ENCODE measurements at places on chromosomes 12 and 14. TPM values are rescaled to one million over a fixed set of nuclear protein-coding genes. Genes with fewer than 3 reads are reported as not detected.

DNA sequence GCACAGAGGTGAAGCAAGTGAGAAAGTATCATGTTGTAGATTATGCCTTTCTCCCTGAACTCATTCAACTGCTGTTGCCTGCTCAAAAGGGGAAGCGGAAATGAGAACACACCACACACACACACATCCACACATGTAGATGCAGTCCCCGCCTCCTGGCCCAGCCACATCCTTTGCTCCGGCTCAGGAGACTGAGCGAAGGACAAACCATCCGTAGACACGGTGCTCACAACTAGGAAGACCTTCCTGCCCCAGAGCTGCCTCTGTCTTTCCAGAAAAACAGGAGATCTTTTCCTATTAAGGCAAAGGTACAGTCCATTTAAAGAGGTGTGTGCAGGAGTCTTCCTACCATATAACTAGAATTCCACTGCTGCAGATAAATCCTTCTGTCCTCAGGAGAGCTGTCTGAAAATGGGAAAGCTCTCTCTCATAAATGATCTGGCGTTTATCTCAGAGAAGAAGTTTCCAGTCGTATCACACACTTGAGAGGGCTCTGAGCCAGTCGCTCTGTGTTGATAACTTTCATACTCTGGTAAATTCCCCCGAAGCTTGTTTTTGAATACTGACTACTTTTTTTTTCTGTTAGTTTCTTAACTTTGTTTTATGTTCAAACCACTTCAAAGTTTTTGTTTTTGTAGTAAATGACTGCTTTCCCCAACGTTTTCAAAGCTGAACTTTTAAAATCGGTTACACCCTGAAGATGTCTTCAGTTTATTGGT is at the start of gene TESPA1:
TSS of gene TESPA1 (minus strand) at position 105 of the 719 bp plus-strand sequence. CDS start 10,200 bp downstream, outside the sequence.
- no peaks in the 10 kb centered on the region for H3K27me3 ChIP-seq
- peak; percentile 31 for DNase-seq
- H3K4me3 ChIP-seq = no peak within 1 kb of the TSS
- H3K27ac ChIP-seq = peak within 1 kb of the TSS; percentile 50
- no peaks in the 10 kb centered on the region for H3K4me1 ChIP-seq

GRCh38 chr12:59494617-59495016 is 101.2 kb upstream of the SLC16A7 start:
- H3K4me1 ChIP-seq = no peaks in the 10 kb centered on the region
- no peak for DNase-seq
- H3K36me3 ChIP-seq = no peaks in the 10 kb centered on the region
- no peak overlapping the region for H3K27ac ChIP-seq
- no peaks in the 10 kb centered on the region for H3K27me3 ChIP-seq
- no peak overlapping the region for H3K4me3 ChIP-seq

- no peak for DNase-seq
- no peak overlapping the region for H3K4me3 ChIP-seq
- H3K27ac ChIP-seq = no peak overlapping the region
- H3K36me3 ChIP-seq = no peaks in the 10 kb centered on the region
- H3K4me1 ChIP-seq = no peaks in the 10 kb centered on the region
Measured at GRCh38 chr12:131279281-131279921, 325.7 kb downstream of the ADGRD1 start.

GRCh38 chr12:41627476-41627875 is 439.4 kb downstream of the PDZRN4 start:
- H3K4me1 ChIP-seq = no peaks in the 10 kb centered on the region
- no peak overlapping the region for H3K4me3 ChIP-seq
- no peaks in the 10 kb centered on the region for H3K27me3 ChIP-seq
- H3K36me3 ChIP-seq = no peaks in the 10 kb centered on the region
- H3K27ac ChIP-seq = no peak overlapping the region

Gene ASCL1
- total RNA-seq = not detected

DNA sequence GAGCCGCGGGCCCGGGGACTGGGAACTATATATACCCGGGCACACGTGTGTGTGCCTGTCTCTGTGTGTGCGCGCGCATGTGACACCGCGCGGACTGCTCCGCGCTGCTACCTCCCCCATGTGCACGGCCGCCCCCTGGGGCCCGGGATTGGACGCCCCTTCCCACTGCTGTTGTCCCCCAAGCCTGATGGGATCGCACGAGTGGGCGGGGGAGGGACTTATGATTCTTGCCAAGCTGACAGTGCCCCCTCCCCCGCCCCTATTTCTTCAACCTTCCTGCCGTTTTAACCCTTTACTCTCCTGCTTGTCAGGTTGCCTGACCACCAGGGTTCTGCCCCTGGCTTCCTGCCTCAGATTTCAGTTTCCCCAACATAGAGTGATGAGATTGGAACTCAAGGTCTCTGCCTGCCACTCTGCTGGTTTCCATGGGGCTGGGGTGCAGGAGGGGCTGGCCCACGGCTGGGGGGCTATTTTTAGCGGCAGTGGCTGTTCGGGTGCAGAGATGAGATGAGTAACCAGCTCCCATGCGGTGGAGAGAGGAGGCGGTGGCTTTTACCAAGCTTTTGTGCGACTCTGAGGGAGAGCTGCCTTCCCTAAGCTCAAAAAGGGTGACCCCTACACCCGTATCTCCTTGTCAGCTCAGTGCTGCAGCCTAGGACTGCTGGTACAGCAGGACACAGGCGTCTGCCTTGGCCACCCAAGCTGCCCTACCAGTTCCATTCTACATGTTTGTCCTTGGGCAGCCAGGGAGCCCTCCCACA is at the start of gene DDN:
TSS of gene DDN (minus strand) at position 5 of the 761 bp plus-strand sequence. CDS start 88 bp downstream, outside the sequence.
- no peaks in the 10 kb centered on the region for H3K36me3 ChIP-seq
- H3K27me3 ChIP-seq = peaks cover 31% of the 10 kb centered on the region
- no peak within 1 kb of the TSS for H3K4me3 ChIP-seq
- no peak for DNase-seq
- H3K4me1 ChIP-seq = no peaks in the 10 kb centered on the region

All from uterus (tissue), 4 donors.